Kidney (tissue), 22 donors: ENCODE measurements at places on chromosomes 3 and 15.

DNA sequence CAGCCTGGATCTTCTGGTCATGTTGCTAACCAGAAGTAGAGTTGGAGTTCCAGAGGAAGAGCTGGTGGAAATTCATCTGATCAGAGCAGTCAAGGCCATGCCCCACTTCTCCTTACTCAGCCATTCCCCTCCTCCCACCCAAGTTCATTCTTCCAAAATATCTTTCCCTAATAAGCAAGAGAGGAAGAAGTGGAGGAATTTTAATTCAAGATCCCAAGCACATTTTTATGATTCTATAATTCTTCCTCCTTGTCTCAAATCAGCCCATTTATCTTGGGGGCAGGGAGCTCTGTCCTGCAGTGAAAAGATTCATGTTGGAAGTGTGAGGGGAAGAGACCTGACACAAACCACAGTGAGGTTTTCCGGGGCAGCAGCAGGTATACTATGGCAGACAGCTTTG is 85.0 kb upstream of the GALNT15 start:
- DNase-seq = no peak

DNA sequence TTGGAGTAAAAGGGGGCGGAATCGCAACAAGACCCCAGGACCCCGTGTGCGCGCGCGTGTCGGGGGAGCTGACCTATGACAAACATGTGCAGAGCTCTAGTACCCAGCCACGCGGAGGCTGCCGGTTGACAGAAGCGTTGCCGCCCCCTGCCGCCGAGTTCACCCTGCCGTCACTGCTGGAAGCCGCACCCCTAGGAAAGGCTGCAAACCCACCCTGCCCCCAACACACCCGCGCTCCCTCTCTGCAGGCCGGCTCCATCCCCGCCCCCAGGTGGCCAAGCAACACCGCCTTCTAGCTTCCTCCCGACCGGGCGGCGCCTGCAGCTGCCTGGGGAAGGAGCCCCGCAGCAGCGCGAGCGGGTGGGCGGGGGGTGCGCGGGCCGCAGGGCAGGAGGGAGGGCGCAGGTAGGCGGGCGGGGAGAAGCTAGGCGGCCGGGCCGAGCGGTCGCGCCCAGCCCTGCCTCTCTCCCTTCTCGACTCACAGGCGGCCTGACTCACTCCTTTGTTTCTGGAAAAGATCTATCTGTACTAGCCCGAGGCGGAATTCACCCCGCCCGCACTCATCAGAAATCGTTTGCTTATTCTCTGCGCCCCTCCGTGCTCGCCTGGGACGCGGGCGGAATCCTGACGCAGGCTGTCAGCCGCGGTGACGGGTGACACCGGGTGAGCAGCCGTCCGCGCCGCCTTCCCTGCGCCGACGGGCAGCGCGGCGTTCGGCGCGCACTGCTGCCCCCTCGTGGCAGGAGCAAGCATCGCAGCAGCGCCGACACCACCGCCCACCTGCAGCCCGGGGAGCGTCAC is 160.8 kb downstream of the GAP43 start:
- peak; percentile 96 for DNase-seq

- no peak for DNase-seq
Observed at GRCh38 chr3:15286022-15286421, 46.4 kb downstream of the SH3BP5 start.

DNA sequence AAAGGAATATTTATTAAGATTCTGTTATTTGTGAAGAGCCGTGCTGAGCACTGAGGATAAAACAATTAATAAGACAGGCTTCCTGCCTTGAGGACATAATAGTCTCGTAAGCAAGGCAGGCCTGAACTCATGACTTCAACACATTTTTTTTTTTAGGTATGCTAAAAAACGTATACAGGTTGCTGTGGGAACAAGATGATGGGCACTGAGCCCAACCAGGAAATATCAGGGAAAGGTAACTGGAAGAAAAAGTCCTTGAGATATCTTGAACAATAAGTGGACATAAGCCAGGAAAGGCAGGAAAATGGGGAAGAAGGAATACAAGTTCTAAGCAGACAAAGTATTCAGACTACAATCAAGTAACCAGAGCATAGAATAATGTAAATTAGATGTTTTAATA is 26.1 kb downstream of the CERS3 start:
- DNase-seq = no peak

DNA sequence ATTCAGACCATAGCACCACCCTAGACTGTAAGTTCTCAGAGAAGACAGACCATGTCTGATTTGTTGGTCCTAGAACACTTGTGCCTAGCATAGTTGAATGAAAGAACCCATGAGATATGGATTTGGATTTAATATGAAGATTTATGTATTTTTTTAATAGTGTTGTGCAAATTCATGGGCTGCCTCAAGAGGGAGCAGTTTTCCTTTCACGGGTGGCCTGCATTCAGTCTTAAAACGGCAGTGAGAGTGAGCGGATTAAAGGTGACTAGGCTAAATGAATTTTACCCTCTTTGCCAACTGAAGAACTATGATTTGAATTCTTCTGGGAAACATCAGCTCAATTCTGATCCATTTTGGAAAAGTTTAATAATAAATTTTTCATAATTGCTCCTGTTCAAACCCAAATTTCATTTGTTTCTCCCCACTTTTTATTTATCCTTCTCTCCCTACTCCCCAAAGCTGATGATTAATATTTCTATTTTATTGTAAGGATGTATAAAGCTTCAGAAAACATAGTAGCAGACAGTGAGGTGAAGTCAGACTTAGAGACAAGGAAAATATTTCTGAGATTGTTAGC is 67.3 kb downstream of the MORC1 start:
- DNase-seq = no peak

DNA sequence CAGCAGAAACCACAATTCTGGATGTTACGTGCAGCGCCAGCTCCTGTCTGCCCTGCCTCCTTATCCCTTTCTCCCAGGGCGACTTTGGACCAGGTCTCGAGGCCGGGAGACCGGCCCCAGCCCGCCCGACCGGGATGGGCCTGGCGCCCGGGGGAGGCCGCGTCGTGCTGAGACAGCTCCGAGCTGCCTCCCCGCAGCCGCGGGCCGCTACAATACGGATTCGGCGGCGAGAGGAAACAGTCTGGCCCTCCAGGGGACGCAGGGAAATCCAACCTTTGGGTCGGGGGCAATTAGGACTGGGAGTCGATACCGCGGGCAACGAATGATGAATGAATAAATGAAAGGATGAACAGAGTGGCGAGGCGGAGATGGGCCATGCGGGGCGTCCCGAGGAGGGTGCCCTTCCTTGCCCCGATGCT is 537 bp downstream of the GRAMD2A start:
- DNase-seq = no peak

- no peak for DNase-seq
Observed at GRCh38 chr15:91127236-91127955, 27.3 kb downstream of the SV2B start.

GRCh38 chr3:157063926-157064325 is 96.0 kb downstream of the CCNL1 start:
- no peak for DNase-seq

- no peak for DNase-seq
Observed at GRCh38 chr15:22884344-22884743, 45.9 kb downstream of the NIPA2 start.

- DNase-seq = no peak
Observed at GRCh38 chr15:95362306-95362705, 968.2 kb upstream of the NR2F2 start.

- DNase-seq = no peak
Observed at GRCh38 chr3:44309500-44309899, 29.1 kb upstream of the TCAIM start.

GRCh38 chr15:53955396-53955795 is 22.8 kb upstream of the UNC13C start:
- no peak for DNase-seq

GRCh38 chr3:48400824-48401433 is 28.9 kb downstream of the FBXW12 start:
- DNase-seq = peak; percentile 64

- no peak for DNase-seq
Observed at GRCh38 chr3:17257269-17257668, 372.5 kb downstream of the PLCL2 start.

- DNase-seq = no peak
Observed at GRCh38 chr3:131457220-131457619, 45.6 kb downstream of the MRPL3 start.

- no peak for DNase-seq
Observed at GRCh38 chr3:76754247-76754646, 285.7 kb upstream of the ROBO2 start.

GRCh38 chr15:63494408-63494807 is 10.0 kb upstream of the USP3 start:
- DNase-seq = no peak

DNA sequence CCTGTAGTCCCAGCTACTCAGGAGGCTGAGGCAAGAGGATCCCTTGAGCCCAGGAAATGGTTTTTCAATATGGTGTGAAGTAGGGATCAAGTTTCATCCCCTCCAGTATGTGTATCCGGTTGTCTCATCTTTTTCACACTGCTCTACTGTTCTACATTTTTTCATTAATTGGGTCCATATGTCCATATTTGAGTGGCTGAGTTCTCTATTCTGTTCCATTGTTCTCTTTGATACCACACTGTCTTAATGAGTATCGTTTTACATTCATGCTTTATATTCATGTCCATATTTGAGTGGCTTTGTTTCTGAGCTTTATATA is 81.6 kb upstream of the LRRFIP2 start:
- DNase-seq = no peak

DNA sequence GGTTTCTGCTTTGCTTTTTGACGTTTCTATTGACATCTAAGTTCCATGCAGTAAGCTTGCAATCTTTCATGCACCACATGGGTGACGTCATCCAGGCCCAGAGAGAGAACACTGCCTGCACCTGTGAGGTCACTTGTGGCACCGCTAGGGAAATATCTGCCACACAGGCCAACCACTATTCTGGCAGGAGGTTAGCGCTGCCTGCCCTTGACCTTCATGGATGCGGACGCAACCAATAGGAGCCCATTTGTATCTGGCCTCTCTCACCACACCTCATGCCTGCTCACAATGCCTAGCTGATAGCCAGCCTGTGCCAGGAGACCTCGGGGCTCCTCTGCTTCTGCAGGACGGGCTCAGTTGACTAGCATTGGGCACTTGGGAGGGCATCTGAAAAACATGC is 55.8 kb upstream of the PRR23E start:
- no peak for DNase-seq

DNA sequence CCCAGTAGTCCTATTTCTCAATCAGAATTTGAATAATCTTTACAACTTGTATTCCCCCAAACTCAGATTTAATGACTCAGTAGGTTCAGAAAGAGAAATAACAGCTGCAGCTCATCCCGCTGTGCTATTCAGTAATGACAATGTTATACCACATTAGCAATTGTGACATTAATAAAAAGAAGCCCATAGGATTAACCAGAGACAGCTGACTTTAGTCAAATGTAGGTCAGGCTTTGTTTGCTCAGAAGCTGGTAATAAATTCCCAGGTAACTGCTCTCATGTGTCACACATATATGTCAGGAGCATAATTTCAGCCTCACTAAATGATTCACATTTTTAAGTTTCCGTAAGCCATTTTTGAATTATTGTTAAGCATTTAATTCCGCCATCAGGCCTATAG is 222.0 kb upstream of the UBE2E2 start:
- DNase-seq = no peak

DNA sequence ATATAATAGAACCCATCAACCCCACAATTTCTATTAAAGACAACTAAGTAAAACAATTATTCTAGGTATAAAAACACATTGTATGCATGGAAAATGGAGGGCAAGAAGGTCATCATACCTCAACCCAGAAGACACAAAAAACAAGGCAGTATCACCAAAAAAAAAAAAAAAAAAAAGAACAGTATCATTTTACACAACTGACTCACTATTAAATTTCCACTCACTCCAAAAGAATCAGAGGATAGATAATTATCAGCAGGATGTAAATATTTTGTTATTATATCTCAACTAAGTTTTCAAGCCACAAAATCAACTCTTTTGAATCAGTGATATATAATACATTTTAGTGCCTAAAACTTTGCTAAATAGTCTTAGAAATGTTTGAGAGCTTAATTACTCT is 55.0 kb downstream of the CLASP2 start:
- DNase-seq = no peak

- DNase-seq = no peak
Observed at GRCh38 chr15:77657634-77658238, 25.0 kb upstream of the LINGO1 start.

- DNase-seq = no peak
Observed at GRCh38 chr3:104411757-104412156, 955.0 kb upstream of the ALCAM start.

DNA sequence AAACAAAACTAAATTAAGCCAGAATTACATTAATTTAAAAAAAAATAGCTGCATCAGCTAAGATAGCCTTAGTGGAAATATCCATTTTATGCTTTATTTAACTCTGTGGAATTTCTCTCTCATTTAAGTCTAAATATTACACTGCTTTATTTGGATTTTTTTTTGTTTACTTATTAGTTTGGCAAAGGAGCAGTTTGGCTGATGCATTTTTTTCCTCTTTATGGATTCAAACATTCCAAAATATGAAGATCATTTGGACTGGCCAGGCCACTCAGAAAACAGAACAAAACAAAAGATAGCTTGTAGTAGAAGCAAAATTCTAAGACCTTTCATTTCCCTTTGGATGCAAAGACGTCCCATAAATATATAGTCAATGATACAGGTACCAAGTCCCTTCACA is 707.3 kb upstream of the UBE2E2 start:
- no peak for DNase-seq

DNA sequence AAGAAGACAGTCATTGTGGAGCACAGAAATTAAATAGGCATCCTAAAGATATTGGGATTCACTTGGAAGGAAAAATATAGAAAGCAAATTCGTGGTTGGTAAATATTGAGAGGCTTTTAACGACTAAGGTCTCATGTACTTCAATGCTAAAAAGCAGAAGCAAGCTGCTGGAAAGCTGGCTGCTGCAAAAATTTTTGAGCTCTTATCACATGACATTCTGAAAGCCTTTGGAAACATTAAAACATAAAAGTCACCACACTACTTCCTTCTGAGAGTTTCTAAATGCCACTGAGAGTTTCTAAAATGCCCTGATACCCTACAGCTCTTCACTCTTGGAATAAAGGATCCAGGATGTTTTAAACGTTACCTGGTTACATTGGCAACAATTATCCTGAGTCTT is 39.0 kb upstream of the CBLB start:
- no peak for DNase-seq

DNA sequence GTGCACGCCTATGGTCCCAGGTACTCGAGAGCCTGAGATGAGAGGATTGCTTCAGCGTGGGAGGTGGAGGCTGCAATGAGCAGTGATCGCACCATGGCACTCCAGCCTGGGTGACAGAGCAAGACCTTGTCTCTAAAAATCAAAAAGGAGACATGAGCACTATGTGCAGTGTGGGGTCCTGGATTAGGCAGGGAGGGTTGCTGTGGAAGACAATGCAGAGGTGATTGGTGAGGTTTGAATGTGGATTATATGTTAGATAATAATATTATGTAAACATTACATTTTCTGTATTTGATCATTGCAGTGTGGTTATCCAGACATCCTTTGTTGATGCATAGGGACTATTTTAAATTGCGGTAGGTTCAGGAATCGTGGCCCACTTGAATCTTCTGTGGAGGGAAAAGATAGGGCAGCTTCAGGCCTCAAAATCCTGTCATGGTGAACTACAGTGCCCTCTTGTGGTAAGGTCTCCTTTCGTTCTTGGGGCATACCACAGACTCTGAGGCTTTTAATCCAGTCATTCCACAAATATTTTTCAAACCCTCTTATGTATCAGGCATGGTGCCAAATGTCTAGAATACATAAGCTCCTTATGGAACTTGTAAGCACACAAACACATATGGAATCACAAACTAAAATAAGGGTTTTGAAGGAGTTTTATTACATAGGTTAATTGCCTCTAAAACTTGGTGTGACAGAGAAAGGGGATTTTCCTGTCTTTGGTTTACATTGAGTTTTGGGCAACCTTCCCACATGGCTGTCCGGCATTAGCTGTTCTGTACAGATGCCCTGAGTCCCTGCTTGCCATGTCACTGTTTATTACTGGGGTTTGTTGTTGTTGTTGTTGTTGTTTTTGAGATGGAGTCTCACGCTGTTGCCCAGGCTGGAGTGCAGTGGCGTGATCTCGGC is 37.7 kb downstream of the GPD1L start:
- DNase-seq = peak; percentile 94
